Activated CD4-positive, alpha-beta memory T cell treated with anti-CD3 and anti-CD28 coated beads for 36 hours (primary cell): ENCODE measurements at places on chromosomes 1 and 21.

DNA sequence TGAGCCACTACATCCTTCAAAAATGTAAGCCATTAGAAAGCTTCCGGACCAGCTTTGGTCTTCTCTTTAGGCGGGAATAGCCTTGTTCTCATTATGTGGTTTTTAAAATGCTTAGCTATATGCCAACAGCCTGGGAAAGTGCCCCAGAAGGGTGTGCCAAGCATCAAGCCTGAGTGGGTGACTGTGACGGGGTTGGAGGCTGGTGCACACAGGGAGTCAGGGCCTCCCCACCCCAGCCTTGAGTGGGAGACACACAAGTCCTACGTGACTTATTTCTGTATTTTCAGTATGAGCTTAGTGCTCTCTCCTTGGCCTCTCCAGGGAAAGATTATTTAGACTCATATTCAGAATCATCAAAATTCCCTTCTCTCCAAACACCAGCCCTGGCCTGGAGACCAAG, 9.8 kb downstream of the UBASH3A start:
- peak; percentile 80 for DNase-seq

- no peak for DNase-seq
These were observed 480.3 kb downstream of the MRPL39 start for GRCh38 chr21:25127007-25127406.

- peak; percentile 28 for DNase-seq
These were observed 28.7 kb downstream of the RSPH1 start for GRCh38 chr21:42467140-42467983.

DNA sequence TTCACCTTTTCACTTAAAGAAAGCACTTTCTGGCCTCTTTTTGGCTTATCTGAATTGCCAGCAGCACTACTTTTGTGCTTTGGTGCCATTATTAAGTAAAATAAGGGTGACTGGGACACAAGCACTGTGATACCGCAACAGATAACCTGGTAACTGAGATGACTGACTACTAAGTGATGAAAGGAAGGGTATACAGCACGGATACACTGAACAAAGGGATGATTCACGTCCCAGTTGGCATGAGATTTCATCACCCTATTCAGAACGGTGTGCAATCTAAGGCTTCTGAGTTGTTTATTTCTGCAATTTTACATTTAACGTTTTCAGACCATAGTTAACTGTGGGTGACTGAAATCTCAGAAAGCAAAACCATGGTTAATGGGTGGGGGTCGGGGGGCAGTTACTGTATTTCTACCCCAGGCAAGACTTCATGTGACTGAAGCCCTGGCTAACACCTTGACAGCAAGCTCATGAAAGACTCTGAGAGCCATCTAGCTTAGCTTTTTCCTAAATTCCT, 102.8 kb downstream of the CLIC6 start:
- no peak for DNase-seq

DNA sequence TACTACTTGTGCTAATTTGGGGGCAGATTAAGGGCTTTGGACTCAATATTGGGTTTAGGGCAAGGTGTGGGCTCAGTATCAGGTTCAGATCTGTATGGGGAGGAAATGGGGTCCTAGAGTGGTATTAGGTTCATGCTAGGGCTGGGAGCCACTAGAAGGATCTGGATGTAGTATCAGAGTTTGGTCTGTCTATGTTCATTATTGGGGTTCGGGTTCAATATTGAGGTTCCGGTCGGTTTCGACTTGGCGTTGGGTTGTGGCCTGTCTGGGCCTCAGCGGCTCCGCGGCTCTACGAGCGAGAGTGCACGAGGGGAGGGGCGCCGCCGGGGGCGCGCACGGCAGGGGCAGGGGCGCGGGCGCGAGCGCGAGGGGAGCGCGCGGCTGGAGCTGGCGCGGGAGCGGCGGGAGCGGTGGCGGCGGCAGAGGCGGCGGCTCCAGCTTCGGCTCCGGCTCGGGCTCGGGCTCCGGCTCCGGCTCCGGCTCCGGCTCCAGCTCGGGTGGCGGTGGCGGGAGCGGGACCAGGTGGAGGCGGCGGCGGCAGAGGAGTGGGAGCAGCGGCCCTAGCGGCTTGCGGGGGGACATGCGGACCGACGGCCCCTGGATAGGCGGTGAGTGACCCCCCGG, at the start of gene PTPRF:
PTPRF (plus strand) TSS at position 401 of the 624 bp plus-strand sequence. CDS start 14,193 bp downstream, outside the sequence.
- peak; percentile 34 for DNase-seq

DNA sequence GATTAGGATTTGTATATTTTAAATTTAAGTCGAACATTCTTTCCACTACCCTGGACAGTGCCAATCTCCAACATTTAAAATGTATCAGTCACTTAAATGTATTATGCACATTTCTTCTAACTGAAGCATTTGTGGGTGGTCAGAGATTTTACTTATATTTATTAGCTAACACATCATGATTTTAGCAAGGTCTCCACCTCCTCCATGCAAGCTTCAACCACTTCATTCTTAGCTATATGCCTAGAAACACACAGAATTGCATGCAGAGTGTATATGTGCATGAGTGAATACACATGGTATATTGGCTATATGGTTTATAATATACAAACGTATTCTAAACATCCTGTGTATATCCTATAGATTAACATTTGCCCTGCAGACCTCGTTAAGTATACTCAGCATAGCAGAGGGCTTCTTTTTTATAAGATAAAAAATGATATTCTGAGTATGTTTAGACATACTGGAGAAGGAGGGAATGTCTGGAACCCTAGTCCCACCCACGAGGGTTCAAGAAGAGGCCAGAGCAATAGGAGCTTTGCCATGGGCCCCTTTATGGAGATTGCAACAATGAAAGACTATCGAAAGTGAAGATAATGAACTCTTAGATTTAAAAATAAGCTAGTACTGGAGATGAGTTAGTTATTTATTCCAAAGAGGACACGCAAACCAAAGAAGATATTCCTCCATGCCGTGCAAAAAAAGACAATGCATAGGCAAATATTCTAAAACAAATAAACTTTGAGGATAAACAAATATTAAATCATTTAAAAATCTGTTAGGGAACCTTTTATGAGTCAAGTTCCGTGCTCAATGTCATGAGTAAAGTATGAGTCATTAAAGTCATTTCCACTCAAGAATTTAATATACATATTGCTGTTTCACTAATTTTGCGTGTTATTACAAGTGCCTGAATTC, 480.4 kb downstream of the SIPA1L2 start:
- DNase-seq, result no peak

DNA sequence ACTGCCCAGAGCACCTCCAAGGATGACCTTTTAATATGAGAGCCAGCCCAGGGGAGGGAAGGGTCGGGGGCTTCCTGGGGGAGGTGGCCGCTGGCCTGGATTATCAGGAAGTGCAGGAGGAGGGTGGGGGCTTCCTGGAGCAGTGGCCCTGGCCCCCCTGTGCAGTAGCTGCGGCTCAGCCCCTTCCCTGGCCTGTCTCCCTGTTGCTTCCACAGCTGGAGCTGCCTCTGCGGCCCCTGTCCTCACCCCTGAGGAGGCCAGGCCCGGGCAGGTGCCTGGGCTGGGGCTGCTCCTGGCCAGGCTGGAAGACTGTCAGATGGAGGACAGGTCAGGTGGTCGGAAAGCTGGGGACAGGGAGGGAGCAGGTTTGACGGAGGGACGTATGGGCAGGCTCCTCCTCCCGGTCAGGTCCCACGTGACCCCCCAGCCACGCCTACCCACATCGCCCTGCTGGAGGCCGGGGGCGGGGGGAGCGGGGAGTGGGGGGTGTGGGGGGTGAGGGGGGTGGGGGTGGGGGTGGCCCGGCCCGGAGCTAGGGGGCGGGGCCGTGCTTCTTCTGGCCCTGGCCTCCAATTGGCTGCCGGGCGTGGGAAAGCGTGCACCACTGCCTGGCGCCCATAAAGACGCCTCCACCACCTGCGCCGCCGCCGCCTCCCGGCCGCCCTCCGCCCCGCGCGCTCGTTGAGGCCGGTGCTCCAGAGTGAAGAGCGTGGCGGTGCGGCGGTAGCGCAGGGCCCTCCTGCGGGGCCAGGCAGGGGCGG, 10.2 kb upstream of the TNFRSF14 start:
- DNase-seq, result peak; percentile 91

GRCh38 chr1:145707183-145707867, at the start of gene PDZK1:
Gene PDZK1, minus strand, starts transcription at chr1:145707368. Its CDS starts 19,347 bp downstream, at chr1:145688021.
- no peak for DNase-seq

GRCh38 chr21:45223236-45224185, 64.2 kb downstream of the POFUT2 start:
- DNase-seq, result no peak

DNA sequence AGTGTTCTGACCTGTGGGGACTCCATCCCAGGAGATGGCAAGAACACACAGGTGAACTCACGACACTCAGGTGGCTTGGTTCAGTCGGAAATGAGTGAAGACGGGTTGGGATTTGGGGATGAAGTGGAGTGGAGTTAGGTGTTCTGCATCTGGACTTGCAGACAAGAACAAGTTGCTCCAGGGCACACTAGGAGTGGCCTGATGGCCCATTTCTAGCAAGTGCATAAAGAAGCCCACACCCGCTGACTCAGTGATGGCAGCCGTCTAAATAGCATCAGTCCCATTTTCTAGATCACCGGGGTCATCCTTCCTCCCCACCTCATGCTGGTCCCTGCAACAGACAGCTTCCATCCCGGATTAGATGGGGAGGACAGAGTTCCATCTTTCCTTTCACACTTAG, 278.4 kb downstream of the C1orf94 start:
- no peak for DNase-seq

DNA sequence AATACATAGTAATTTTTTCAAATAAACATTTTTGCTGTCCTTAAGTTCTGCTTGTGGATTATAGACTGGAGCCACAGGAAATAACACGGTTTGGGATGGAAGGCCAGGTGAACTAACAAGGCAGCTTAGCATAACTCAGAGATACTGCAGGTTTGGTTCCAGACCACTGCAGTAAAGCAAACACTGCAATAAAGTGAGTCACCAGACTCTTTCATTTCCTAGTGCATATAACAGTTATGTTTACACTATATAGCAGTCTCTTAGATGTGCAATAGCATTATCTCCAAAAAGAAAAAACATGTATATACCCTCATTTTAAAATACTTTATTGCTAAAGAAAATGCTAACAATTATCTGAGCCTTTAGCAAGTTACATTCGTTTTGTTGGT, 22.0 kb downstream of the LRRC42 start:
- no peak for DNase-seq

DNA sequence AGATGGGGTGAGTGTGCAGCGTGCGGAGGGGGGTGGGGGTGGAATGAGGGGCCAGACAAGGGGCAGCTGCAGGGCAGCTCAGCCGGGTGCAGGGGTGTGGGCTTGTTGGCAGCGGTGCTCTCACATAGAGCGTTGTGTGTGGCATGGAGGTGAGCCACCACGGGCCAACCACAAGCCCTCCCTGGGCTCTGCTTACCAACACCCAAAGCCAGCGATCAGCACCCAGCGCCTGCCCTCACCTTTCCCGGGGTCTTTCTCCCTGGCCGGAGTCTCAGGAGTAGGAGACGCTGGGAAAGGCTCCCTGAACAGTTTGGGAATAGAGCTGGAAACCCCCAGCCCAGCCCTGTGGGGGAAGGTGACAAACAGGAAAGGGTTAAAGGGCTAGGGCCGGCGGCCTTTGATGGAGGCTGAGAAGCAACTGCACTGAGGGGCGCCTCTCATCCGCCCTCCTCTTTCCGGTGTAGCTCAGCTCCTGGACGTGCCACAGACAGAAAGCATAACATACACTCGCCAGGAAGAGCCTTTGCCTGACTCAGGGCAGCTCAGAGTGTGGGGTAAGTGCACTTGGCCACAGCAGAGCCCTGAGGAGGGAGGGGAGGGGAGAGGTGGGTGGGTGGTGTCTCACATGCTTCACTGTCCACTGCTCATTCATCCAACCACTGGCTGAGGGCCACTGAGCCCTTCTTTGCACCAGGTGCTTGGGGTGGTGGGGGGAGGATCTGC, 577 bp downstream of the IKBKE start:
- peak; percentile 78 for DNase-seq

- DNase-seq, result no peak
These were observed 132.5 kb upstream of the DPT start for GRCh38 chr1:168861421-168862004.

DNA sequence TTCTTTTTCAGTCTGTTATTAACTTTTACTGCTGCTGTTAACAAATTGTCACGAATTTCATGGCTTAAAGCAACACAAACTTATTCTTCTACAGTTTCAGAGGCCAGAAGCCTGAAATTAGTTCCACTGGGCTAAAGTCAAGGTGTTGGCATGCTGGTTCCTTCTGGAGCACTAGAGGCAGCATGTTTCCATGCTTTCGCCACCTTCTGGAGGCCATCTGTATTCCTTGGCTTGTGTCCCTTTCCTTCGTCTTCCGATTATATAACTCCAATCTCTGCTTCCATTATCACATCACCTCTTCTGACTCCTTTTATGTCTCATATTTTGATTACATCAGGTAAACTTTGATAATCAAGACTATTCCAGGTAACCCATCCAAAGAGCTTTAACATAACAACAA, 1742.1 kb downstream of the BRINP3 start:
- no peak for DNase-seq

DNA sequence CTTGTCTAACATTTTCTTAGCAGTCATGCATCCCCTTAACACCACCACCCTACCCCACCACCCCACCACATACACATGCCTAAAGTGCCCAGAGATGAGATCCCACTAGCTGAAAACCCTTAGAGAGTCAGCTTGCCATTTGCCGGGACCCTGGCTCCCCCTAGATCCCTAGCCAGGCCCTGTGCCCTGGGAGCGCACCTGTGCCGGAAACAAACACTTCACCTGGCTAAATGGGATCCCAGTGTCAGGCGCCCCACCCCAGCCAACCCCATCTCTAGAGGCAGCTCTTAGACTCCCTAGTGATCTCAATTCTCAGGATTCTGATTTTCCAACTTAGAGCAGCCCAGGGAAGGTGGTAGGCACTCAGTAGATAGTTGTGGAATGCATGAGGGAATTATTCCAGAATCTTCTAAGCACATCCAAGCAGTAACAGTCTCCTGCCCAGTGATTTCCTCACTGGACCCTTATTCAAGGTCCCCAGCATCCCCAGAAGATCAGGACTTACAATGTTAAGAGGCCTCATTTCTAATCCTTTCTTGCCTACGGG, 105.2 kb downstream of the LAMC2 start:
- DNase-seq, result no peak

DNA sequence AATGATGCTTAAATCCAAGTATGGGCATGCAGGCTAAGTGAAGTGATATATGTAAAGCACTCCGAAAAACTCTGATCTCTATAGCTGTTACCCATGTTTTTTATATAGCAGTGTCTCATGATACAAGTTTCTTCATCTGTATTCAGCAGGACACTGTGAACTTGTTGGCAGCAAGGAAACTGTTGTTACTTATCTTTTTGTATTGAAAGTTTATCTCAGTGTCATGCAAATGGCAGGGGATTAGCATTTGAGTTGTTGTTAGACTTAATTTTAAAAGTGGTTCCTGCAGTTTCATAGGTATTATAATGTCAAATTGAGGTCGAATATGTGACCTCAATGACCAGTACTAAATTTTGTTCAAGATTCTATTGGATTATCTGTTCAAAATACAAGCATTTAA, 47.9 kb downstream of the NCAM2 start:
- no peak for DNase-seq

DNA sequence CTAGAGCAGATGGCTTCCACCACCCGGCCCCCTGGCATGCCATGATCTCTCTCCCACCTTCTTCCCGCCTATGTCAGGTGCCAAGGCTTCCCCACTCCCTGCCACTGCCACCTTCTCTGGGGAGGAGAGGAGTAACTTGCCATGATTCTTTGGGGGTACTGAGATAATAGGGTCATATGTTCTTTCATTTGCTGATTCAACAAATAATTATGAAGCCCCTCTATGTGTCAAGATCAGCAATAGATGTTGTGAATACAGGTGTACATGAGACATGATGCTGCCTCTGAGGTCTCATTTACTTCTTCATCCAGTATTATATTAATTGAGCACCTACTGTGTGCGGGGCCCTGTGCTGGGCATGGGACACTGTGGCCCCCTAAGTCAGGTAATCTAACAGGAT, 6.0 kb upstream of the VWA5B1 start:
- no peak for DNase-seq

GRCh38 chr21:43688906-43689305, 29.5 kb downstream of the RRP1B start:
- no peak for DNase-seq
